Ovary (tissue), 10 donors: ENCODE measurements at places on chromosomes 12 and 14.

DNA sequence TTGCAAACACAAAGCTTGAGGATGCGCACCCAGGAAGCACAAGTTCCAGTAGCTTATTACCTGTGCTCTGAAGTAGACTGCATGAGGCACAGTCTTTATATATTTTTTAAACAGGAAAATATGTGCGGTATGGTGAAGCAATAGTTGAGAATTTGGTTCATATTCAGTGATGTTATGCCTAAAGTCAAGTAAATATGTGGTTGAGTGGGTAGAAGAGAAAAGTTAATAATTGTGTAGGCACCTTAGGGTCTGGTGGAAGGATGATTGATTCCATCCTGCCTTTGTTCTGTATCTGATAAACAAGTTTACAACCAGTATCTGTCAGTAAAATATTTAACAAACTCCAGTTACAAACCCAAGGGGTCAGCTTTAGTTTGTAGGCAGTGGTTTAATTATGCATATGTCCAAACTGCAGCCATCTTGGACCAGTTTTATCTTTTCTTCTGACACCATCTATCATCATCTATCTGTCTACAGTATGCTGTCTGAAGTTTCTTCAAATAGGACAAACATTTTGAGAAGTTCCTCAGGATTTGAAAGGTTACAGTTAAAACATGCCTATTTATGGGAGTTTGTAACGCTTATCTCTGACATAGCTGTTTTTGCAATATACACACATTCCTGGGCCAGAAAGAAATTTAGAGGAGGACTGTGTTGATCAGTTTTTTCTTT lies 10.8 kb downstream of the SINHCAF start:
- DNase-seq: no peak

- DNase-seq: peak; percentile 56
Measured at GRCh38 chr14:105091517-105092170, 26.4 kb upstream of the GPR132 start.

- DNase-seq: no peak
Measured at GRCh38 chr14:77327111-77327510, 6.3 kb downstream of the GSTZ1 start.

DNA sequence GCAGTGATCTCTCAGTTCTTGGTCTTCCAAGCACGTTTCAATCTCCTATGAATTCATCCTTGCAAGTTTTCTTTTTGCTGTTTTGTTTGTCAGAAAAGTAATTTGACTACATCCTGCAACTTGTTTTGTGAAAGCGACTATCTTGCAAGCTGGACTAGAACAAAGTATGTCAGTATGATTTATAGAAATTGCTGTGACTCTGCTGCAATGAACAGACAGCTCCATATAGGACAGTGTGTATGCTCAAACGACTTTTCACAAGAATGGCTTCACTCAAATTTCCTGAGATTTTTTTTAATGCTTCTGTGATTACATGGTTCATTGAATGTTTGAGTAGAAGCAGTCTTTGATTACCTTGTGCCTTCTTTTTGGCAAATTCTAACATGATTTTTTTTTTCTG lies 123.5 kb upstream of the TRHDE start:
- no peak for DNase-seq

DNA sequence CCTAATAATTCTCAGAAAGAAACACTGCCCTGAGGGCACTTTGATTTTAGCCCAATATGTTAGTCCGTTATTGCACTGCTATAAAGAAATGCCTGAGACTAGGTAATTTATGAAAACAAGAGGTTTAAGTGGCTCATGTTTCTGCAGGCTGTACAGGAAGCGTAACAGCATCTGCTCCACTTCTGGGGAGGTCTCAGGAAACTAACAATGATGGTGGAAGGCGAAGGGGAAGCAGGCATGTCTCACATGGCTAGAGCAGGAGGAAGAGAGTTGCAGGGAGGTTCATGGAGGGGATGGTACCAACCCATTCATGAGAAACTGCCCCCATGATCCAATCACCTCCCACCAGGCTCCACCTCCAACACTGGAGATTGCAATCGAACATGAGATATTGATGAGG lies 49.4 kb upstream of the RERG start:
- no peak for DNase-seq

DNA sequence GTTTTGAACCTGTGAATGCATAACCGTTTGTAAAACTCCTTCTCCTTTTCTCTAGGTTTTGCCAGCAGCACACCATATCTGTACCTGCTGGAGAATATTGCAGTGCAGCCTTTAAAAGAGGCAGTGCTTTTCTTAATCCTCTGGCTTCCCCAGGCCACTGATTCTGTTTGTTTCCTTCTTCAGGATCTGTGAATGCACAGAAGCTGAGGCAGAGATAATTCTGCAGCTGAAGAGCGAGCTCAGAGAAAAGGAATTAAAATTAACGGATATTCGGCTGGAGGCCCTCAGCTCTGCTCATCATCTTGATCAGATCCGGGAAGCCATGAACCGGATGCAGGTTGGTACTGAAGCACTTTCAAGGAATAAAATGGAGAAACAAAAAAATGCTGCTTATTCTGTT lies 348.7 kb downstream of the NAV3 start:
- no peak for DNase-seq

DNA sequence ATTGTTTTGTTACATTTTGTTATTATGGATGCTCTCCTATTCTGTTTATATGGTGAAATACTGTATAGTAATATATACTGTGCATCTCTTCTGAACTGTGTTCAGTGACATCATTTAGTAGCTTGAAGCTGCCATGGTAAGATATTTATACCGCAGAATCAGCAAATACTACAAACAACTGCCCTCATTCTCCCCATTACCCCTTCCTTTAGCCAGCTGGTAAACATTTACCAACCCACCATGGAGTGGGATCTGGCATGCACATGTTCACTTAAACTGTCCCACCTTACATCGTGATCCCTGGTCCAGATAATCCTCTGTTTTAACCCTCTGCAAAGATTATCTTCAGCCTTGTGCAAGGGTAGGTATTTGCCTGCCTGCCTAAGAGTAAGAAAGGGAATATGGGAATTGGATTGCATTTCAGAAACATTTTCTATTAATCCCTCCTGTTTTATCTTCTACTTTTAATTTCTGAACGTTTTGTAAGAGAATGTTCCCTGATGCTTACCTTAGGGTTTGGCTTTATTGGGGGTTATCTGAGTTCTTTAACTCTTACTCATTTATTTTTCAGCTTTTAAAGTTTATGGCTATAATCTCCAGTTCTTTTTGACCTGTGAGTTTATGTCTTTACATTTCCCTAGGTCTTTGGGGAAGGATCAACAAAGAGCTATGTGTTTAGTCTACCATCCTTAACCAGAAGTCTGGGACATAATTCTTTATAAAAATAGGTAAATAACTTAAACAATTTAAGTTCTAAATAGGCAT lies 46.5 kb downstream of the FBXO34 start:
- no peak for DNase-seq

DNA sequence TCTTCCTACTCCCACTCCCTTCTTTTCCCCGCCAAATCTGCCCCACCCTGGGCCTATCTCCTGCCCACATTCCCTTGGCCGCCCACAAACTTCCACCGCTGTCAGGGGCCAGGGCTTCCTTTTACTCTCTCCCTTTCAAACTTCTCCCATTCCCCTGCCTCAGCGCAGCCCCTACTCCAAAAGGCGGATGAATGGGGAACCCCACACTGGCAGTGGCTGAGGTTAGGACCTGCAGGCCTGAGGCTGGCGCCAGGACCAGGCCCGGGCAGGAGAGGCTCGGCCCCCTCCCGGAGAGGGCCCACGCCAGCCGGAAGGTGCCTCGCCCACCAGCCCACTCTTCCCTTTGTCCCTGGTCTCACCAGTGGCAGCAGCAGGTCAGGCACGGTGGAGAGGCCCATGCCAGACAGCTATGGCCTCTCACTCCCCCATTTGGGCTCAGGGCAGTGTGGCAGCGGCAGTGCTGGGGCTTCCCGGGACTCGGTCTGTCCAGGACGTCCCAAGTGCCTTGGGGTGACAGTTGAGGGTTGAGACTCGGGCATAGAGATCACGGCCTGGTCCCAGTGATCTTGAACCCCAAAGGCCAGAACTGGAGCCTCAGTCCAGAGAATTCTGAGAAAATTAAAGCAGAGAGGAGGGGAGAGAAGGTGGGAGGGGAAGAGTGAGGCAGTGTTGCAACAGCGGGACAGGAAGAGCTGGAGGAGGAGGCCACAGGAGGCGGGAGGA lies at the start of gene TNFRSF1A:
Gene TNFRSF1A, minus strand, starts transcription at position 660 of the 723 bp plus-strand sequence. Its CDS starts 262 bp downstream, at position 398.
- peak; percentile 77 for DNase-seq

DNA sequence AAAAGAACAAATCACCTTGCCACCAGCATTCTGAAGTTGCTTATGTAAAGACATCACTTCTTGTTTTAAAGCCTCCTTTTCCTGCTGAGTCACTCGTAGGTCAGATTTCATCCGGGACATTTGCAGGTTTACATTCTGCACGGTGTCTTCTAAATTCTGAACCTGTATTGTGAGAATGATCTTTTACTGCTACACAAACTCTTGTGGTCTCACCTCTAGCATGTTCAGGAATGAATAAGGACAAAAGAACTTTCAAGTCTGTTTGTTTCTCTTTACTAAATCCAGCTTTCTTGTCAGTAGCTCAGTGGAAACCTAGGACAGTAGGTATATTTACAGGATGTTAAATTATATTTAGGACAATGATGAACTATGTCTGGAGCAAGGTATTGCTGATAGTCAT lies 73.5 kb upstream of the SAV1 start:
- no peak for DNase-seq

DNA sequence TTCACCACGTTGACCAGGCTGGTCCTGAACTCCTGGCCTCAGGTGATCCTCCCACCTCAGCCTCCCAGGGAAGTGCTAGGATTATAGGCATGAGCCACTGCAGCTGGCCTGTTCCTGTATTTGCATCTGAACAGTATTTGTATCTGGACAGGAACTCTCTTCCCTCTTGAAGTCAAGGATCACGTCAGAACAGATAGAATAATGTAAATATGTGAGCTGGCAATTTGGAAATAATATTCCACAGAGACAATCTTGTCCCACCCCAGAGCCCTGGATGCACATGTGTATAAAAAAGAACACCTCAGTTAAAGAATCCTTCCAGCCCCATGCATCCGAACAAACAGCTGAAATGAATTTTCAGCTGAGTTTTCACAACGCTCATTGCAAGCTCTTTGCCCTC lies 118.3 kb downstream of the VEZT start:
- DNase-seq: no peak

GRCh38 chr14:98579140-98579539 lies 692.9 kb downstream of the BCL11B start:
- no peak for DNase-seq

GRCh38 chr14:52355016-52355431 lies 40.9 kb downstream of the PTGER2 start:
- no peak for DNase-seq

- no peak for DNase-seq
Measured at GRCh38 chr12:107570721-107571120, 114.9 kb upstream of the PWP1 start.

GRCh38 chr12:69001251-69001650 lies 68.3 kb upstream of the CPM start:
- DNase-seq: no peak

DNA sequence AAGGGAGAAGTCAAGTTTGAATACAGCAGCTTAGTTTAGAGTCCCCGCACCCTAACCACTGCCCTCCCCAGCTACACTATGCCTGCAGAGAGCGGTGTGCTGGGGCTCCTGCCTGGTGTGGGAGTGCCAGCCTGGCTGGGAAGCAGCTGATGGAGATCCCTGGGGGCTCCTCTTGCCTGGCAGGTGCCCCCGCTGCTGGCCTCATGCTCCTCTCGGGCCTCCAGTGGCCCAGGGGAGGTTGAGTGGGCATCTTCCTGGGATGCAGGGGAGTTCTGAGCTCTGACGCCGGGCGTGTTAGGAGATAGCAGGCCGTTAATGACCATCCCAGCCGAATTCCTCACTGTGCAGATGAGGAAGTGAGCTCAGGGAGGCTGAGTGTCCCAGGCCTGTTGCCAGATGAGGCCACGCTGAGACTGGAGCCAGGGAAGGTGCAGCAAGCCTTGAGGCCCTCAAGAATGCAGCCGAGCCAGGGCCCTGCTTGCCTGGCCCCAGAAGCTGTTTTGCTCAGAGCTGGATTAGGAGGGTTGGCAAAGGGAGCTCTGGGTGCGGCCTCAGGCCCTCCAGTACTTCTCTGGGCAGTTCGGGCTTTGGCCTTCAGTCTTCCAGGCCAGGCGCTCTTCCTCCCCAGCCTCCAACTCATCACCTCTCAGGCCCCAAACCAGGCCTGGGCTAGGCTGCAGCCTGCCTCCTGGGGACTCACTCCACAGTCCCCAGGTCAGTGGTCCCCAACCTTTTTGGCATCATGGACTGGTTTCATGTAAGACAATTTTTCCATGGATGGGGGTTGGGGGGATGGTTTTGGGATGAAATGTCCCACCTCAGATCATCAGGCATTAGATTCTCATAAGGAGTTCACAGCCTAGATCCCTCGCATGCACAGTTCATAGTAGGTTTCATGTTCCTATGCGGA lies 6.6 kb upstream of the CYP46A1 start:
- no peak for DNase-seq

GRCh38 chr12:48163150-48163747 lies 5.9 kb upstream of the ASB8 start:
- DNase-seq: no peak

DNA sequence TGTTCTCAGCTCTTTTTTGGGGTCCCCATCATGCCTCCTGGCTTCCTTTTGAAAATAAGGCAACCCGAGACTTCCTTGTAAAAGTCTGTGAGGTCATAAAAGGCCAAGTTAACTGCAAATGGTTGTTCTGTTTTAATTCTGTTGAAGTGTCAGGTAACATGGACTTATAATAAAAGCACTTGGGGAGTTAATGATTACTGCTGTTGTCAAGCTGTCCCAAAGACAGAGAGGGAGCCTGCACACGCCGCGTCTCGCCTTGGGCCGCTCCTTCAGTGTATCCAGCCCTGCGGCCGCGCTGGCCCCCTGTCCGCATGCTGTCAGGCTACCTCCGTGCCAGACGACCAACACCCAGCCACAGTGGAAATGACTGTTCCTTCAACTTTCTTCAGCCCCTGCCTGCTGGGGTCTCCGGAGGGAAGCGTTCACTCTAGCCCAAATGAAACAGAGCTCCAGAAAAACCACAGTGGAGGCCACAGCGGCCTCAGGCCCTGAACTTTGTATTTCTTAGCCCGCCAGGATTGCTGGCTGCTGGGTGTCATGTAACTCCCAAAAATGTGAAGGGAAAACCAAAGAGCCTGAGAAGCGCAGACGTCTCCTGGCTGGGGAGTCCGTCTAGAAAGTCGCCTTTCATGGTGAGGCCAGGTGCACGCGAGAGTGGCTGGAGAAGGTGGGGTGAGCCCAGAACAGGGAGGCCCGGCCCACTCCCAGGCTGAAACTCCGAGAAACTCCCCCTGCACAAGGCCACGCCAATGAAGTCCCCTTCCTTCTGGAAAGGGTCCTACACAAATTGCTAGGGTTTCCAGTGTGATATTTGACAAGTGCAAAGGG lies 189.1 kb downstream of the ZFP36L1 start:
- no peak for DNase-seq

DNA sequence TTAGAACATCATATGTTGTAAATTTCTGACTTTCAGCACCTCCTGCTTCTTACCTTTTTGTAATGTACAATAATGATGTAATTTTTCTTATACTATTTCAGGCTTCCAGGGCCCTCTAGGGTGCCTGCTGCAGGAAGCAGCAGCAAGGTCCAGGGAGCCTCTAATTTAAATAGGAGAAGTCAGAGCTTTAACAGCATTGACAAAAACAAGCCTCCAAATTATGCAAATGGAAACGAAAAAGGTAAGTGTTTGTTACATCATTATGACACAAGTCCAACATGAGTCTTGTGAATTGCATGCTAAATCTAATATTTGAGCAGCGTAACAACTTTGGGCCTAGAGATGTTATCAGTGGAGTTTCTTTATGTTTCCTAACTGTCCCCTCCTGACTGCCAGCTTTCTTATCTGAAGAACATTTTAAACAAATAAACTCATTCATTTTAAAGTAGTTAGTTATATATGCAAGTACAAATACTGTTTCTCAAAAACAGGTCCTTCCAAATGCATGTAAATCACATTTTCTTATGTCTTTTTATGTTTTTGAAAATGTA lies 167.6 kb downstream of the NAV3 start:
- no peak for DNase-seq
